Kidney epithelial cell (primary cell): ENCODE measurements at places on chromosomes 4 and X.

GRCh38 chrX:49958727-49959485 is 36.5 kb downstream of the CLCN5 start:
- DNase-seq = no peak

GRCh38 chr4:174828845-174829701 is at the start of gene GLRA3:
GLRA3 (minus strand) TSS chr4:174829247; CDS start chr4:174828811, 436 bp downstream.
- DNase-seq = peak; percentile 23

DNA sequence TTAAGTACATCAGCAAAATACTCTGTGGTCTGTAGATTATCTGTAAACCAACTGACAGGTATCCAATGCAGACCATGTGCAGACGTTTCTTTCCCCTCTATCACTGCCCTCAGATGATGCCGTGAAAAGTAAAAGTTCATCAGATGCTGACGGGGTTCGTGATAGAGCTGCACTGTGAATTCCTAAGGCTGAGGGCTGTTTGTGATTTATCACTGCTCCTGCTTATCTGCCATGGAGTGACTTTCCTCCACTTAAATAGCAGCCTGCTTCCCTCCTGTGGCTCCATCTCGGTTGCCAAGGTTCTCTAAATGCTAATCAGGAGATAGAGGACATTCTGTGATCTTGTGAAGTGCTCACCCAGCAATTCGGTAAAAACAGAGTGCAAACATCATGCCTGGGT is 89.3 kb upstream of the SRD5A3 start:
- DNase-seq = no peak

DNA sequence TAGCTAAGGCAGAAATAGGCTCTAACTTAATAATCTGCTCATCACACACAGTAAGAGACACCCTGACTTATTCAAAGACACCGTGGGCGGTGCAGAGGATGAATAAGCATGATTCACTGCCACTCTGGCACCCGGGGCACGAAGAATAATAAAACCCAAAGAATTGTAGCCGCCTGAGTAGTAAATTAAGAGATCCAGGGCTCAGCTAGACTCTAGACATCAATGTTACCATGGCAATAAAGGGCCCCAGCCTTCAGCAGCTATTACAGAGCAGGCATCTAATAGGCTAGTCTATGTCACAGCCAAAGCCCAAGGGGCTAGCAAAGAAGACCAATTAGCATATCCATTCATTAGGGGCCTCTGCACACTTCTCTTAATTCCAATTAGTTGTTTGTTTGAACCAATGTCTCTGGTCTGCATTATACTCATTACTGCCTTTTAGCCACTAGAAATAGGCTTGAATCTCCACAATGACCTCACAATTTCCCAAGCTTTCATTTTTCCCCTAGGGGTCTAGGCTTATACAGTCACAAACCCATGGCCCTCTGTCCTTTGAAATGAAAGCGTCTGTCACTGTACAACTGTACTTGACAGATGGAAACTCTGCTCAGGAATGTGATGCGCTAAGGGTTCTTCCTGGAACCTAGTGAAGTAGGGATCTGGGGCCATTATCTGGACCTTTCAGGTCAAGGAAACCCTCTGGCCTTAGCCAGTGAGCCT is 3.0 kb upstream of the ATP1B4 start:
- DNase-seq = peak; percentile 21

GRCh38 chr4:132691668-132692067 is 457.4 kb upstream of the PCDH10 start:
- DNase-seq = no peak

- DNase-seq = no peak
These were observed 32.8 kb downstream of the FHDC1 start for GRCh38 chr4:152968806-152969394.

DNA sequence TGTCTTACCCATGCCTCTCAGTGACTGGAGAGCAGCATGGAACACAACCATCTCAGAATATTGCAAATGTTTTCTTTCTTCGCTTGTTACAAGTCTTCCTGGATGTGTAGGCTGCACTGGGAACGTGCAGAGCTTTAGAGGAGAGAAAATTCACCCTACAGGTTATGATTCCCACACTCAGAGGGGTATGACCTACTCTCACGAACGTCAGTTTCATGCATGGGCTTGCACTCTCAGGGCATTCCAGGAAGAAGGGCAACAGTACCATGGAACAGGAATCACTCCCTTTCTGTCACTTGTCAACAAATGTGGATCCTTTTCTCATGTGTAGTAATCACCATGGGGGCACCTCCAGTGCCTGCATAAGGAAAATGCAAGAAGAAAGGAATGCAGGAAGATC is 75.8 kb downstream of the NBDY start:
- DNase-seq = no peak

DNA sequence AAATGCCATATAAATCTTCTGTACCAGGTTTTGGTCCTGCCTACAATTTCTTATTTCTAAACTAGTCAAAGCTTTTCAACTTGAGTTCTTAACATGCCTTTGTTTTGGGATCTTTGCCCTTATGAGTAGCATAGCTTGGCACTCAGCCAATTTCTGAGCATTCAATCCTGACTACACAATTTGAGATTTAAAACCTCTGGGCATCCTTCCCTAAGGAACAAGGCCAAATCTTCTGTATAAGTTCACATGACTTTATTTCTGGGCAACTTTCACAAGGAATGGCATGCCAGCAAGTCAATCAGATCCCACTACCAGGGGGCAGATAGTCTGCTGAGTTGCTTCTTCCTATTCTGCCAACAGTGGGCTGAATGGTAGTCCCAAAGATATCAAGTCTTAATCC is 254.2 kb downstream of the ADAMTS3 start:
- no peak for DNase-seq

DNA sequence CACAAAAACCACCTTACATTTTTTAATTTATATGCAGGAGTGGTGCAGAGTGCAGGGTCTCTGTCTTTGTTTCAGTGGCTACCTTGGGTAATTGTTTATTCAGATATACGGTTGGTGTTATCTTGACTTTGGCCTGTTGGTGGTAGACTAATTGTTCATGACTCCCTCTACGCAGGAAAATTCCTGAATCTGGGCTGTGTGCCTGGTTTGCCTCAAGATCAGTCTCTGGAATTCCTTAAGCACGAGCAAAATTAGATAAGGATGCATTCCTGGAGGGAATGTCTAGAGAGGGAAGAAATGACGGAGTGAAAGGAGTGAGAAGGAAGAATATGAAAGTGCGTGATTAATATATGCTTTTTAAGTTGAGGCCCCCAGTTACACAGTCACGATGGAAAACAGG is 576.9 kb upstream of the PCDH10 start:
- no peak for DNase-seq

GRCh38 chr4:162056990-162057389 is 106.8 kb downstream of the FSTL5 start:
- DNase-seq = no peak

GRCh38 chr4:114109776-114110175 is 130.3 kb upstream of the ARSJ start:
- no peak for DNase-seq

- no peak for DNase-seq
These were observed 121.7 kb downstream of the TLL1 start for GRCh38 chr4:165994701-165995100.

GRCh38 chr4:183553601-183554345 is 48.9 kb downstream of the ING2 start:
- no peak for DNase-seq
